ENCODE measurements at places on chromosomes 2 and 18.

DNA sequence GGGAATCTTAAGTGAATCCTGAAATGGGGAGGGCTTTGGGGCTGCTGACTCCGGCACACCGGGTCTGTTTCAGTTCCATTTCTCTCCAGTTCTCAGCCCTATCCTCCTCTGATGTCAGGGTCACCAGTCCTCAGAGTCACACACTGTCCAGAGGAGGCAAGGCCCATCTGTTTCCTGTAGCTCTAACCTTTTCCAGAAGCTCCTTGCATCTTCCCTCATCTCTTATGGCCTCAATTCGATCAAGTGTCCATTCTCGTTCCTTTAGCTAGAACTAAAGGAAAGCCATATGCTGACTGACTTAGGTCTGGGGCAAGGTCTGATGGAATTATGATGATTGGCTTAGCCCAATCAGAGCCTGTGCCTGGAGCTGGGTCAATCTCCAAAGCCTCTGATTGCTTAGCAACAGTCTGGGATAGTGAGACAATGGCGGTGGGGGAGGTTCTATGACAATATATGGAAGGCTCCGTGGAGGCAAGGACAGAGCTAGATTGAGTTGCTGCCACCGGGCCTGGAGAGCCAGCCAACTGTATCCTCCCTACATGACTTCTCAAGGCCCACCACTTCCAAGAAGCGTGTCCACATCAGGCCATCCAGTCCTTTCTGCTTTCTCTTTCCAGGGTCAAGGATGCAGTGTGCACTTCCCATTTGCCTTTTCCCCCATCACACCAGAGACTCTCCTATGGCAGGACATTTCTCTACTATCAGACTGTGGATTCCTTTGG lies 5.2 kb downstream of the ANKRD53 start:
- no peak for DNase-seq

DNA sequence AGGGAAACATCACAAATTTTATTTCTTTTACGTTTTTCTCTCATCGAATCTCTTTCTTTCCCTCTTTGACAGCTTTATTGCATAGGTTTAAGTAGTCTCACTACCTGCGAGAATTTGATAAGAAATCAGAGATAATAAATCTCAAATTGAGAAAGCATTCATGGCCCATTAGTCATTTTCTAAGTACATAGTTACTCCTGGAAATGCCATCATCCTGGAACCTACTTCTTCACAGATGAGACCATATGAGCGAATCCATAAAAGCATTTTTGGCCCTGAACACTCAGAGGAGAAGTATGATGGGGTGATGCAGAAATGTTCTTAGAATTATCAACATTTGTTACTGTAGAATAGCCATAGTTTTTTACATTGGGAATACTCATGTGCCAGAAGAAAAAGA lies 138.0 kb upstream of the ARHGAP28 start:
- no peak for DNase-seq

DNA sequence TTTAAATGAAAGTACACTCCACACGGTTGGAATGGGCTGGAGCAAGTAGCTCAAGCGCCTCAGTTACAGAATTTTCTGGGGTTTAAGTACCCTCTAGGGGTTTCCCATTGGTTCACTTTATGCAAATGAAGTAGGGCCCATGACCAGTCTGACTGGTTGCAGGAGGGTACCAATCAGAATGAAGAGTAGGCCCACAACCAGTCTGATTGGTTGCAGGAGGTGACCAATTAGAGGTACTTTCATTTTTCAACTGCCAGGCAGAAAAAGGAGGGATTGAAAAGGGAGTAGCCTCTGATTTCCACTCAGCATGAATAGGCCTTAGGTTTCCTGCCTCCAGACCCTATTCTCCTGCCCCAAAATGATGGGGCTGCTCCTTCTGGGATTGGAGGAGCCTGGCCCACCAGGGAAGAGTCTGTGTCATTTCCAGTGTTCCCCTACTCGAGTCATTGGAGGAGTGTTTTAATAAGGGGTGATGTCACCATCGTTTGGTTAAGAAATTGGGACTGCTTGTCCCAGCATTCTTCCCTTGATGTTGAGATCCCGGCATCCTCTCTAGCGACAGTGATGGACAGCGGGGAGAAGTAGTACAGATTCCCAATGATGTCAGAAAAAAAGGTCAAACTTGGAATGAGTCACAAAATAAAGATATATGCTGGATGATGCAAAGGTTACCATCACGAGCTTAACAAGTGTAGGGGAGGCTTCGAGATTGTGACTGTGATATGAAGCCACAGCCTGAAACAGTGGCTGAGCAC lies 210.4 kb downstream of the SH3BP4 start:
- no peak for DNase-seq

DNA sequence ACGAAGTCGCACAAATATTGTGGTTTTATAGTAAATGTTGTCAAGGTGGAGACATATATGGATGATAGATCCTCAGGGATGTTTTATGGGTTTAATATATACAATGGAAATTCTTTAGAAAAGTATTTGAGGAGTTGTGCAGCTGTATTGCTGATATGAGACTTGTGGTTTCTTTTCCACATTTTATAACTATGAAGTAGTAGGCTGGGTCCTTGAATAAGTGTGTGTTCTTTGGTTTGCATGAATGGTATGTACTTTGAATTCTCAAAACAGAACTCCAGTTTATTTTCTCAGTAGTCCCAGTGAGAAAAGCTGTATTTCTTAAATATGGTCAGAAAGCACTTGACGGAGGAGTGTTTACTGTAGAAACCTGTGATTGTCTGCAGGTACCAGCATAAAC lies 42.4 kb downstream of the PLCL1 start:
- no peak for DNase-seq

GRCh38 chr2:189505492-189505891 lies 64.2 kb downstream of the WDR75 start:
- no peak for DNase-seq

GRCh38 chr18:7488571-7488970 lies 78.5 kb upstream of the PTPRM start:
- peak; percentile 2 for DNase-seq

DNA sequence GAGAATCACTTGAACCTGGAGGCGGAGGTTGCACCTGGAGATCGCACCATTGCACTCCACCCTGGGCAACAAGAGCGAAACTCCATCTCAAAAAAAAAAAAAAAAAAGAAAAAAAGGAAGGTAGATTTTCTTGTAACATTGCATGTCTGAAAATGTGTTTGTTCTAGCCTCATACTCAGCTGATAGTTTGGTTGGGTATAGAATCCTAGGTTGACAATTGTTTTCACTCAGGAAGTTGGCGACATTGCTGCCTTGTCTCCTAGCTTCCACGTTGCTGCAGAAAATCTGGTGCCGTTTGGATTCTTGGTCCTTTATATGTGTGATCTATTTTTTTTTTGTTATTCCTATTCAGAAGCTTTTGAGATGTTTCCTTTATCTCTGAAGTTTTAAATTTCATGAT lies 4.7 kb downstream of the ING5 start:
- no peak for DNase-seq

- no peak for DNase-seq
Measured at GRCh38 chr2:143217512-143218115, 88.4 kb downstream of the ARHGAP15 start.

- no peak for DNase-seq
Measured at GRCh38 chr2:70367722-70368323, 66.0 kb upstream of the FAM136A start.

- DNase-seq: no peak
Measured at GRCh38 chr18:50573679-50574078, 13.8 kb downstream of the MAPK4 start.

DNA sequence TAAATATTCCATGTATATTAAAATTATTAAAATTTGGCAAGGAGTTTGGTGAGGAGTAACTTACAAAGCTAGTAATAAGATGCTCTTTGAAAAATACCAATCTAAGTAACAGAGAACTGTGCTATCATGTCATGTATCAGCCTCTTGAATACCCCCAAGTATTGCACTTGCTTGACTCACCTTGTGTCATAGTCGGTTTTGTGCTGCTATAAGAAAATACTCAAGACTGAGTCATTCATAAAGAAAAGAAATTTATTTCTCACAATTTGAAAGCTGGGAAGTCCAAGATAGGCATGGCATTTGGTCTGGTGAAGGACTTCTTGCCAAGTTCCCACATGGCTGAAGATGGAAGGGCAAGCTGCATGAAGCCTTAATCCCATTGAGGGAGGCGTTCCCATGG lies 179.2 kb downstream of the MEMO1 start:
- no peak for DNase-seq

- no peak for DNase-seq
Measured at GRCh38 chr2:124664363-124664762, 639.3 kb downstream of the CNTNAP5 start.

- DNase-seq: no peak
Measured at GRCh38 chr18:62778976-62779869, 63.9 kb downstream of the PHLPP1 start.

GRCh38 chr2:149329068-149329467 lies 1.3 kb upstream of the LYPD6 start:
- DNase-seq: peak; percentile 75

- peak; percentile 54 for DNase-seq
Measured at GRCh38 chr2:46298522-46299353, 1.5 kb downstream of the EPAS1 start.

- no peak for DNase-seq
Measured at GRCh38 chr2:75458201-75458600, 102.5 kb downstream of the EVA1A start.

DNA sequence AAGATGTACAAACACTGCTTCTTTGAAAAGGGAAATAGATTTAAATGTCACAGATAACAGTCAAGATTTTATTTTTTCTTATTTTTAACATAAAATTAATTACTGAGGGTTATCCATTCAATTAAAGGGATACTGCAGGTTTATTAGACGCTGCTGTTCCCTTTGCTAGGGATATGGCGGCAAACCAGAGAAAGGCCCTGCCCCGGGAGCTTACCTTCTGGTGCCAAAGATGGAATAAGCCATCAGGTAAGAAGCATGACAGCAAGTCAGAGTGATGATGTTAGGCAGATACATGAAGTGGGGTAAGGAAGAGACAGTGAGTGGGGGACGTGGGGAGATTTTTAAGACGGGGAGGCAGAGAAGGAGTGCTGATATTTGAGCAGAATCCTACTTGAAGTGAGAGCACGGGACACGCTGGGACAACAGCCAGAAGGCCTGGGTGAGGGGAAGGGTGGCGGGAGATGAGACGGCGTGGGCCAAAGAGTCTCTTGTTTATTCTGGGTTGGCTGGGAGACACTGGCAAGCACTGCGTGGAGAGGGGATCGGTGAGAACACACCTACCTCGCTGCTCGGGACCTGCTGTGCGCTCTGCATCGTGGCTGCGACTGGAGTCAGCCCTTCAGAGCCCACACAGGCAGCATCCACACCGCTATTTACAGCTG lies 250.5 kb upstream of the TMEM200C start:
- no peak for DNase-seq

- no peak for DNase-seq
Measured at GRCh38 chr2:176542476-176542875, 273.2 kb downstream of the MTX2 start.

DNA sequence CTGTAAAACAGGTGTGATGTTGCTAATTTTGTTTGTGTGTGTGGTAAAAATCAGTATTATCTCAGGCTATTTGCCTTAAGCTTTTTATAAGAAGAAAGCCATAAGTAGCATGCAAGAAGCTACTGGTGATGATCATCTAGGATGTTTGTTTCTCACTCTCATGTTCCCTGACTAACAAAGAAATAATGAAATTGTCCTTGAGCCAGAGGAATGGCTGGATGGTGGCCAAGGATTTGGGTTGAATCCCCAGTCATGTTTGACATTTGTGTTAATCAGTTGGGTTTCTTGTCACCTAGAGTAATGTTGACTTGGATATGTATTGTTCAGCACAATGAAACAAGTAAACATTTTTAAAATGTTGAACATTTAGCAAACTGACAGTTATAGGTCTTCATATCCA lies 496.8 kb upstream of the ZEB2 start:
- DNase-seq: no peak

- no peak for DNase-seq
Measured at GRCh38 chr18:61926532-61926931, 33.7 kb upstream of the RNF152 start.

- DNase-seq: peak; percentile 5
Measured at GRCh38 chr2:156800781-156801361, 364.7 kb downstream of the GPD2 start.

- DNase-seq: no peak
Measured at GRCh38 chr2:80476535-80477117, 172.1 kb upstream of the LRRTM1 start.

GRCh38 chr18:23057096-23057495 lies 78.2 kb upstream of the CABLES1 start:
- no peak for DNase-seq

DNA sequence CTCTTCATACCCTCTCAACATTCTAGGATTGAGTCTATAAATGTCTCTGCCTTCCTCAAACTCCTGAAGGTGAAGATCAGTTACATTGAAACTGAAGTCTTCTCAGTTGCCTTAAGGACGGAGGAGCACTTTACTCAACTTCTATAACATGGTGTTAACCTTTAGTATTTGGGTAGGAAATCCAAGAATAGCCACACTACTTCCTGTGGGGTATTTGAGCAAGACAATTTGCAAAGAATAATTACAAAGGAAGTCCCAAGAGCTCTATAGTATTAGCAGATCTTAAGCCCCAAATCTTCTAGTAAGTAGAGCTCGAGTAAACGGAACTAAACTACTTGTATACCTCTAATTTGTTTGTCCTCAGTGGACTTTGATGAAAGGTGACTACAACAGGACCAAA lies 80.9 kb downstream of the SP100 start:
- no peak for DNase-seq

DNA sequence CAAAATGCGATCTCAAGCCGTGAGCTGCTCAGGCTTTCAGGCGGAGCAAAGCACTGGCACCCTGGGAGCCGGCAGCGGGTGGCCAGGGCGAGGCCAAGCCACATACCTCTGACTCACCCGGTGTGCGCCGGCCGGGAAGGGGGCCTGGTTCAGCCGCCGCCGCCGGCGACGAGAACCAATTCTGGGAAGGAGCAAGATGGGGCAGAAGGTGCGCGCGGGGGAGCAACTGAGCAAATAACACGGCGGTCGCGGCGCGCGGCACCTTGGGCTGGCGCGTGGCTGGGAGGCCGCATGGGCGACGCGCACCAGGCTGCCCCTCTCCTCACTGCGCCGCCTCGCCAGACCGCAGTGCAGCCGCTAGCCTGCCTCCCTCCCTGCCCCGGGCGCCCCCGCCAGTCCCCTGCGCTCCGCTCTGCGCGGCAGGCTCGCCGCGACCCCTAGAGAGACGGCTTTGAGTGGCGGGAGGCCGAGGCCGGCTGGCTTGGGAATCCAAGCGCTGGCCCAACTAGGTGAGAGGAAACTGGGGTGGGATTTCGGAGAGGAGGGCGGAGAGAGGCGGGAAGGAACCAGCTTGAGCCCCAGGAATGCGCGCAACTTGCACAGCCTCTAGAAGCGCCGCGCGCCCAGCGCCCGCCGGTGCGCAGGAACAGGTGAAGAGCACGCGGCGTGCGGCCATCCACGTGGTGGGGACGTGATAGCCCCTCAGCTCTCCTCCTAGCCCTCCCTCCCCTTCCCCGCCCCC lies 3.2 kb downstream of the NRP2 start:
- DNase-seq: peak; percentile 69
